MG63 (cell line): ENCODE measurements at places on chromosomes 13 and 19.

GRCh38 chr13:25912961-25913360, 138.9 kb downstream of the SHISA2 start:
- DNase-seq = no peak

DNA sequence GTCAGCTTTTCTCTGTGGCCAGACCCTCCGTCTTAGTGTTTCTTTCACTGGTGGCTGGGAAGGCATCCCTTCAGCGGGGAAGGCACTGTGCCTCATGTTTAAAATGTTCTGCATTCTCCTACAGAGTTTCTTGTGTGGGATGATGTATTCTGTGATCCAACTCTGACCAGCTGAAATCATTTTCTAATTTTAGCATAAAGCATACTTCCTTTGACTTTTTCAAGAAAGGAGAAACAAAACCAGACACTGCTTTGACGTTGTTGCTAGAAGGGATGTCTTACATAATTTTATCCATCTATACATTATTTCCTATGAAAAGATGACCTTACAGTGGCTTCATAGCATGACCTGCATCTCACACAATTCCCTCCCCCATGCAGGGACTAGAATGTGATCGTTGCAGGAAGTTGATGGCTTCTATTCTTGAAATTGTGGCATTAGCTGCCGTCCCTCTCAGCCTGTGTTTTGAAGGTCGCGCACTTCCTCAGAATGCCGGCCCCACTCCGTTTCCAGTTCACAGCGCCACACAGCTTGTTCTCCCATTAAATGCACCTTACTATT, 38.6 kb upstream of the TEX29 start:
- DNase-seq = no peak

DNA sequence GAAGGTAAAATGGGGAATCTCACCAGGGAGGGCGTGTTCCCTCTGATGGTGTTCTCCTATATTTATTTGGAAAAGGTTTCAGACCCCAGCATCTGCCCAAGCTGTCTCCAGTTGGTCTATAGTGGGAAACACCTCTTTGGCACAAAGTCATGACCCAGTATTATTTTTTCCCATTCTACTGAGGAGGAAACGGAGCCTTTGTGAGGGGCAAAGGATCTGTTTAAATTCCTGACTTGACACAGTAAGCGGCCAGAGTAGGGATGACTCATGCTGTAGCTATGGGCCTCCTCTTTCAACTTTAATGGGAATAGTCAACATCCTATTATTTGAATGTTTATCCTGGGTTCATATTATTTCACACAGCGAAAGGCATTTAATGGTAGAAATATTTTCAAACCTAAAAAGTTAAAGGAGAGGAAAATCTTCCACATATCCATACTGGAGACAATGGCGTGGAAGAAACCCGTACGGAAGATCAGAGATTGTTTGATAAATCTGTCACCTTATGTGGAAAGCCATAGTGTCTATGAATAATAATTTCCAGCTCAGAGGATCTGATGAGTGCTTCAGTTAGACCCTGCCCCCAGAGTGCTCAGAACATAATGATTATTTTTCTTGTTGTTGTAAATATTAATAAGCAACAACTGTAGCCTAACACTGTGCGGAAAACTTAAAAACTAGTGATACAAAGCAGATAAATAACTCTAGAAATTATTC, 126.0 kb downstream of the FOXO1 start:
- peak; percentile 76 for DNase-seq

GRCh38 chr19:48674921-48675824, 2.4 kb upstream of the NTN5 start:
- peak; percentile 80 for DNase-seq

- no peak for DNase-seq
These were observed 315.4 kb upstream of the MIR17HG start for GRCh38 chr13:91032104-91032503.

DNA sequence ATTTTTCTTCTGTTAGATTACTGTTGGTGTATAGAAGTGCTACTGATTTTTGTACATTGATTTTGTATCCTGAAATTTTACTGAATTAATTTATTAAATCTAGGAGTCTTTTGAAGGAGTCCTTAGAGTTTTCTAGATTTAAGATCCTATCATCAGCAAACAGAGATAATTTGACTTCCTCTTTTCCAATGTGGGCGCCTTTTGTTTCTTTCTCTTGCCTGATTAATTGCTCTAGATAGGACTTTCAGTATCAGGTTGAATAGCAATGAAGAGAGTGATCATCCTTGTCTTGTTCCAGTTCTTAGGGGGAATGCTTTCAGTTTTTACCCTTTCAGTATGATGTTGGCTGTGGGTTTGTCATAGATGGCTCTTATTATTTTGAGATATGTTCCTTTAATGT, 5.6 kb upstream of the CD33 start:
- no peak for DNase-seq

DNA sequence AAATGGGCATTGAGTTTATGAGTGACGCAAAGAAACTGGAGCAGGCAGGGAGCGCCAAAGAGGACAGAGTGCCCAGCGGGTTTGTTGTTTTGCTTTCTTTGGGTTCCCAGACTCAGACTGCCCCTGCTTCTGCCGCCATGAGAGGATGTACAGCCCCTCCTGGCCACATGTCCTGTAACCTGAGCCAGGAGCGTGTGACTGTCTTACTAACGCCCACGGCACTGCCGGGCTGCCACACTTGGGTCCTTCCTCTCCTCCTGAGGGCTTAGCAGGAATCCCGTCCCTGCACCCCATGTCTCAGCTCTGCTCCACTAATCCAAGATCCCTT, 80.5 kb downstream of the GPR12 start:
- DNase-seq = no peak

DNA sequence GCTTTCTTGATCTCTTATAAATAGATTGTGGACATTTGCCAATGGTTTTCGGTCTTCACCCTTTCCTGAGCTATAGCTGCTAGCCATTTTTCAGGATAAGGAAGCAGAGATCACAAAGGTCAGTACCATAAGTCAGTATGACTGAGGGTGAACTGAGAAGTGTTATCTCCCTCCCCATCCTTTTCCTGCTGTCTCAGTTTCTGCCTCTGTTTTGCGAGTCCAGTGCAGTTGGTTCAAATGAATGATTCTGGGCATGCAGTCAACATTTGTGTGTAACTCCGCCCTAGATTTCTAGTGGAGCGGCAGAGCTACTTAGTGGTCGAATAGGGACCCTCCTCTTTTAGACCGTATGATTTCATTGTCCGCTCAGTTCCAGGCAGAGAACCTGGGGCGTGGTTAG, 460.8 kb upstream of the ARGLU1 start:
- no peak for DNase-seq

- no peak for DNase-seq
These were observed 556 bp downstream of the CACTIN start for GRCh38 chr19:3625996-3626472.

GRCh38 chr13:112134391-112135075, 67.6 kb downstream of the SOX1 start:
- DNase-seq = peak; percentile 17

DNA sequence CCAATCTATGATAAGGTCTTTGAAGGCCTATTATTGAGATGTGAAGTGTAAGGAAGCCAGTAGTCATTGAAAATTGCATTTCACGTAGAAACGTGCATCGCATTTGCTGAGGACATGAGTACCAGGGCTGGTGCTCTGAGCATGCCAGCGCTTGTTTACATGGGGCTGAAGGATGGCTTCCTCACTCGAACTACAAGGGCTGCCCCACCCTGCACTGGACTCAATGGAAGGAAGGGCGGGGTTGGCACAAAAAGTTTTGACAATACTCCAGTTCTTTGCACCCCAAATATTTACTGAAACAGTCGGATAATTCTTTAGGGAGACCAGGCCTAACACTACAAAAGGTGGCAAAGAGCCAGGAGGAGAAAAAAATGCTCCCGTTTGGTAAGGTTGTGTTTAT, 28.9 kb upstream of the MED4 start:
- no peak for DNase-seq

DNA sequence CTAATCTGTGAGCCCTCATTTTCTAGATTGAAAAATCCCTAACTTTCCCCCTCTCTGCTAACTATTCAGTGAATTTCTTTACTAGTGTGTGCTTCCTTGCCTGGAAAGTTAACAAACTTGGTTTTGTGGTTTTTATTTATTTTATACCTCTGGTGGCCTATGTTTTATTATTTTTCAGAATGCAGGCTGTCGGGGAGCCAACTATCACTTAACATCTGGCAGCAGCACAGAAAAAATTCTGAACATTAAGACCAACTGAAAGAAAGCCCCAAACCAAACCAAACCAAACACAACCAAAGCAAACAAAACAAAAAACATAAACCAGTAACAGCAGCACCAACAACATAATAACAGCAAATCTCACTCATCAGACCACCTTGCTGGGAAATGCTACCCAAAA, 109.0 kb upstream of the KL start:
- no peak for DNase-seq

- no peak for DNase-seq
These were observed 10.8 kb upstream of the PRKD2 start for GRCh38 chr19:46727757-46728156.

DNA sequence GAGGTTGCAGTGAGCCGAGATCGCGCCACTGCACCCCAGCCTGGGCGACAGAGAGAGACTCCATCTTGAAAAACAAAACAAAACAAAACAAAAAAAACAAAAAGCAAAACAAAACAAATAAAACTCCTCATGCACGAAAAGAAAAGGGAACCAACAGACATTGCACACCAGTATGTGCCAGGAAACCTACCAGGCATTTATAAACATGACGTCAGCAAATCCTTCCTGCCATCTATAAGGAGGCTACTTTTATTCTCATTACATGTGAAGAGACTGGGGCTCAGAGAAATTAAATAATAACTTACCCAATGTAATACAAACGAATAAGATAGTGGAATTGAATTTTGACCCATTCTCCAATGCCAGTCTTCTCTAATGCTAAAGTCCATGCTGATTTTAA, 197.2 kb downstream of the NUFIP1 start:
- DNase-seq = no peak

GRCh38 chr19:18392417-18392816, 5.0 kb downstream of the LRRC25 start:
- DNase-seq = peak; percentile 77

DNA sequence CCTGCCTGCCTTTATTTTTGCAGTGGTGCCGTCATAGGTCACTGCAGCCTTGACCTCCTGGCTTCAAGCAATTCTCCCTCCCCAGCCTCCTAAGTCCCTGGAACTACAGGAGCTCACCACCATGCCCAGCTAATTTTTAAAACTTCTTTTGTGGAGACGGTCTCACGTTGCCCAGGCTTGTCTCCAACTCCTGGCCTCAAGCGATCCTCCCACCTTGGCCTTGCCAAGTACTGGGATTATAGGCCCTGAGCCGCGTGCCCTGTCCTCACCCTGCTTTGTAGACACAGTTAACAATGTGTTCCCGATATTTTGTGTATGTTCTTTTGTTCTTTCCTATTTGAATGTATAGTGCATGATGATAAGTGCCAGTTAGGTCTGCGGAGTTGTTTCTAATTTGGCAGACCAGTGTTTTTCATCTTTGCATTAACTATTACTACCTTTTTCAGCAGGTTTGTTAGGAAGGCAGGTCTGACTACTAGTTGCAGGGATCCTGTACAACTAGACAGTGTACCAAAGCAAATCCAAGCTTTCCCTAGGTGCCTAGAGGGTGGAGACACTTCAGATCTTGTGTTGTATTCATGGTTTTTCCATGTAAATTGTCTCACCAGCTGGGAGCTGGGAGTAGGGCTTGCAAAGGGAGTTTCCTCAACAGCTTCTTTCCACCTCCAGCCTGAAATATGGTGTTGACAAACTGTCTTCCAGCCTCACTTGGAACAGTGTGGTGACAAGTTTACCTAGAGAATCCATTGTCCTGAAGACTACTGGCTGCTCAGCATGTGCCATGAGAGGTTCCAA, 9.5 kb upstream of the WTIP start:
- no peak for DNase-seq

DNA sequence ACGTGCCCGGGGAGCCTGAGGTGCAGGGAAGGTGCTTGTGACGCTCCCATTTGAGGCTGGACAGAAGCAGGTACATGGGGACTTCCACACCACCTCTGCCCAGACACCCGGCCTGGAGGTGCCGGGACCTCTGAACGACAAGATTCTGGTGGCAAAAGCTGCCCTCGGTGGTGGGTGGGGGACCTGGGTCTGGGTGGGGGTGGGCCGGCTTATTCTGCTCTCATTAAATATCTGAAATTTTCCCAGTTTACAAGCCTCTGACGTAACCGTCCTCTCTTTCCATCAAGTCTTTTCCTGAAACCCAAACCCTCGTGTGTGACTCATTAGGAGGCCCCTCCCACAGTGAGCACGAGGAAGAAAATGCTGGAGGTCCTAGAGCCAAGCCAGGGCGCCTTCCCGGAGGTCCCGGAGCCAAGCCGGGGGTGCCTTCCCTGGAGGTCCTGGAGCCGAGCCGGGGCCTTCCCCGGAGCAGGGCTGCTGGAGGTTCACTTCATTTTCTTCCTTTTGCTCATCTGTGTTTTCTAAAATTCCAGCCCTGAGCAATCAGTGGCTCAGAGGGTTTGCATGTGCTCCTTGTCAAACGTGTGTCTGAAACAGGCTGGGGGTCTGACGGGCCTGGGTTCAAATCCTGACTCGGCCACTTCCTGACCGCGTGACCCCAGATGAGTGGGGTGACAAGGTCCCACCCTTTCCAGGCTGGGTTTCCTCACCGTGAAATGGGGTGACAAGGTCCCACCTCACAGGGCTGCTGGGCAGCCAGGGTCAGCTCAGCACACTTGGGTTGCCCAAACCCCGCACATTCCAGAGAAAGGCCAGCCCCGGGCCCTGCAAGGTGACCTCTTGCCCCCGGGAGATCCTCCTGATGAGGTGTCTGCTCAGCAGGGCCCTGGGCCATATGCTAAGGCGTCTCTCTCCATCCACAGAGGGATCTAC, 10.0 kb downstream of the CFD start:
- peak; percentile 79 for DNase-seq

- DNase-seq = no peak
These were observed 52.4 kb downstream of the ZNF676 start for GRCh38 chr19:22144394-22144793.

- DNase-seq = no peak
These were observed 264.4 kb downstream of the UQCRFS1 start for GRCh38 chr19:28948566-28948965.

DNA sequence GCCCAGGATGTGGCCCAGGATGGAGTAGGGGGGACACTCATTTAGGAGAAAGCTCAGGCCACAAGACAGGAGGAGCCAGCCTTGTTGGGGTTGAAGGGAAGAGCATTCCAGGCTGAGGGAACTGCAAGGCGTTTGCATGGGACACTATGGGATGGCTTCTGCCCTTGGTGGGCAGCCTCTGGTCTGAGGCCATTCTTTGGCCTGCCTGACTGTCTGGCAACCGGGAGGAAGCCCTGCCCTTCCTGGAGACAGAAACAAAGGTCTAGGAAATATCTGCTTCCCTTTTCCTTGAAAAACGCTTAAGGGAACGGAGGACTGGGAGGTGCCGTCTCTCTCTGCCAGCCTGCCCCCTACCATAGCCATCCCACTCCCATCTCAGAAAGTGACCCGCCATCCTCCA, 2.8 kb upstream of the ICAM1 start:
- no peak for DNase-seq
